H9 (cell line): ENCODE measurements at places on chromosomes 16 and 17. TPM values are rescaled to one million over a fixed set of nuclear protein-coding genes. Genes with fewer than 3 reads are reported as not detected.
A peak's percentile ranks its signal among the peaks of the same experiment; 100 is the strongest.

The SLC5A10 gene
- not detected in 2 replicates for total RNA-seq

DNA sequence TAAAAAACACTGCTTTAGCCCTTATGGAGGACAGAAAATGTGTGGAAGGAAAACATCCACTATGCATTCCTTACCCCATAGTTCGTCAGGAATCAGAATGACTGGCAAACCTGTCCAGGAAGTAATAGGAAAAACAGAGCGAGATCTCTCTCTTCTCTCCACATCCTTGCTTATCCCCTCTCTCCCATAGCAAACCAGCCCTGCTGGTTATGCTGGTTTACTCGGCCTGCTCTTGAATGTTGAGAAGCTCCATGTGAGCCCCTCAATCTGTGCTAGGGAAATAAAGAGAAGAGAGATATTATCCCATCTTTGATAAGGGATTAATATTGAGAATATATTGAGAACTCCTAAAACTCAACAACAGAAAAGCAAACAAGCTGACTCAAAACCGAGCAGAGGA is 402.8 kb upstream of the RBFOX1 start:
- H3K36me3 ChIP-seq = peaks cover 8% of the 10 kb centered on the region
- no peak overlapping the region for H3K4me3 ChIP-seq
- H3K27ac ChIP-seq = no peak overlapping the region

The DNAH3 gene
- 0.22 and 0.24 TPM in 2 replicates for total RNA-seq

GRCh38 chr17:61366715-61367413 is 32.8 kb upstream of the TBX2 start:
- H3K36me3 ChIP-seq = no peaks in the 10 kb centered on the region
- H3K4me3 ChIP-seq = no peak overlapping the region
- DNase-seq = no peak
- no peaks in the 10 kb centered on the region for H3K27me3 ChIP-seq
- no peaks in the 10 kb centered on the region for H3K4me1 ChIP-seq

DNA sequence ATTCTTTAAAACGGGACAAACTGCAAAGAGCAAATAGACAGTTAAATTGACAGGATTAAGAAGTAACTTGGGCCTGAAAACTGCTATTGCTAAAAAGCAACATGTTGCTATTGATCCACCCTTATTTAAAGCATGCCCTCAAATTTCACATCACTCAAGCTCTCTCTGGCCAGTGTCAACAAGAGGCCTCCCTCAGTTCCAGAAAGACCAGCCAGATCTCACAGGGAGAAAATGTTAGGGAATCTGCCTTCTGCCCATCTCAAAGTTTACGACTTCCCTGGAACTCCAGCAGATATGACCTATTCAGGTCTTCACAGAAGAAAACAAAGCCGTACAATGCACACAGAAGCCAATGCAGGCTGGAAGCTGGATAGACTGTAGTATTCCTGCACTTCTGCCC is 8.9 kb downstream of the CFAP20 start:
- H3K27me3 ChIP-seq = no peaks in the 10 kb centered on the region
- peaks cover 17% of the 10 kb centered on the region for H3K36me3 ChIP-seq
- H3K4me3 ChIP-seq = no peak overlapping the region
- DNase-seq = no peak

The SPNS3 gene
- total RNA-seq = not detected in 2 replicates

The TMEM98 gene
- 78.4 and 79.8 TPM in 2 replicates for total RNA-seq

DNA sequence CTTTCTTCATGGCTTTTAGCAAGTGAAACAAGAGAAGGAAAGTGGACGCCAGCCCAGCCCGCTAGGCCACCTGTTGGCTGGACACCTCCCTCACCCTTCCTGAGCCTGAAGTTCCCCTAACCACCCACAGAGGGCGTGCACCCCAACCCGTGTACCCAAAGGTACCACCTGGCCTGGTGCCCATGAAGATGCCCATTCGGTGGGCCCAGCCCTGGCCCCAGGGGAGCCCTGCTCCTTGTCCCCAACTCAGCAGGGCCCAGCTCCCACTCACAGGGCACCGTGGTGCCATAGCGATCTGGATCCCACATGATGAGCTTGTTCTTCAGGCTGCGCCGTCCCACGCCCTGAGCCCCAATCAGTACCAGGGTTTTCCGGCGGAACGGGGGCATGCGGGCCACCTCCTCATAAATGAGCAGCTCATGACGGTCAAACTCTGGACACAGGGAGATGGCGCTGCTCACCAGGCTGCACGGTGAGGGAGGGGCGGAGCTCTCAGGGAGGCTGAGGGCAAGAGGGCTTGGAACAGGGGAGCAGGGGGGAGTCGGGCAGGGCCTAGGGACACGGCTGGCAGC is 26.8 kb downstream of the MPP2 start:
- peaks cover 3% of the 10 kb centered on the region; the same call in 1 of the 2 replicates for H3K4me1 ChIP-seq
- H3K27ac ChIP-seq = no peak overlapping the region
- no peaks in the 10 kb centered on the region for H3K27me3 ChIP-seq
- peak; percentile 80 for DNase-seq
- peaks cover 13% of the 10 kb centered on the region; the same call in 1 of the 2 replicates for H3K36me3 ChIP-seq
- no peak overlapping the region for H3K4me3 ChIP-seq

The MYL4 gene
- 0.26 and 0.66 TPM in 2 replicates for total RNA-seq

GRCh38 chr17:2191227-2191626 is 112.4 kb downstream of the SMG6 start:
- no peak for DNase-seq
- H3K36me3 ChIP-seq = no peaks in the 10 kb centered on the region; the same call in 1 of the 3 replicates
- no peak overlapping the region for H3K27ac ChIP-seq
- peaks cover 9% of the 10 kb centered on the region for H3K4me1 ChIP-seq

The ADCY9 gene
- 4.7 and 5.7 TPM in 2 replicates for total RNA-seq

The PRM3 gene
- total RNA-seq = not detected in 2 replicates
